ENCODE measurements at places on chromosomes 4 and X. TPM values are rescaled to one million over a fixed set of nuclear protein-coding genes. Genes with fewer than 3 reads are reported as not detected.

- no peak for DNase-seq
These were observed 236.7 kb downstream of the SLC7A11 start for GRCh38 chr4:138005486-138005885.

GRCh38 chr4:8675383-8675782 lies 82.8 kb downstream of the CPZ start:
- DNase-seq: no peak

AFM gene
- not detected for total RNA-seq

DNA sequence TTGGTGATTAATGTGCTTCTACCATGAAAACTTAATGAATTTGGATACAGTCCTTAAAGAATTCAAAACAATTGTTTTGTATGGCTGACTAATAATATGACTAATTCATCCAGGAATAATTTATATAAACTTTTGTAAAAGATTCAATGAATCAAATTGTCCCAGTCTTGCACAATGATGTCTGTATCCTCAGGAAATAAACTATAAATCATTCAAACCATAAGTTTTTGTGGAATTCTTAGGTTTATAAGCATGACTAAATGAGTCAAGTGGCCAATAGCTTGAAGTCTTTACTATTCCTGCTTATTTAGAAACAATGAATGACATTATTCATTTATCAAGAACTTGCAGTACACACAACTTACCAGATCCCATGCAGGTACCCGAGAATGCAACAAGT lies 935.0 kb upstream of the INTU start:
- DNase-seq: no peak

HPGD gene
- total RNA-seq: 9.3 TPM

FAM241A gene
- total RNA-seq: 1.5 TPM
